ENCODE measurements at places on chromosomes 7 and 10.

GRCh38 chr7:16174253-16174652 lies 247.1 kb downstream of the CRPPA start:
- no peak for DNase-seq

GRCh38 chr7:3057066-3057420 lies 13.4 kb upstream of the CARD11 start:
- DNase-seq = no peak

DNA sequence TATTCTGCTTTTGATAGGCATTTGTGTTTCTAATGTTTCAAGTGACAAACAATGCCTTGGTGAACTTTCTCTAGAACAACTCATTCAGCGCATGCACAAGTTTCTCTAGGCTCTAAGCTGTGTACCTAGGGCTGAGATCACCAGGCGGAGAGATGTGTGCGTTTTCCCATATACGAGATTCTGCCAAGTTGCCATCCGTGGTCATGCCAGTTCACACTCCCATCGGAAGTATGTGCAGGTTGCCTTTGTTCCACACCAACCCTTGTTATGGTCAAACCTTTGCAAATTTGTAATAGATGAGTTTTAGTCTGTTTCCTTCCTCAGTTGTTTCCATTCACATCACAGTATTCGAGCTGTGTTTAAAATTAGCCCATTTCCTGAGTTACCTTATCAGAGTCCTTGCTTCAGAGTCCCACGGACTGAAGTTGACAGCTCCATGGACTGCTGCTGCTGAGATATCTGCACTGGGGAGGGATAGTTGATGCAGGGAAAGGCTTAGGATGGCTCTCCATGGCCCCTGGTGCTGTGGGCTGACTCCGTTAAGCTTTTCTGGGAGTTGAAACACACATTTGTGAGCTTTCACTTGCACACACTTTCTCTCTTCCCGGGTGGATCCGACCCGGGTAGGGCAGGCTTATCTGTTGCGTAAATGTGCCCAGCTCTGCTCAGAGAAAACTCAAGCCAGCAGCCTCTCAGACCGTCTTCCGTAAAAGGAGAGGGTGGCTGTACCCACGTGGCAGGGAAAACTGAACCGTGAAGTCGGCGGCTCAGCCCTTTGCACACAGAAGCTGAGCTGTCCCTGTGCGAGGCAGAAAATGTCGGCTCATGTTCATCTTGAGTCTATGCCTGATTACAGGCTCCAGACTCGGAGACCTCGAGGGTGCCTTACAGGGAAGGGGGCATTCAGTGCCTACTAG lies 49.4 kb downstream of the HK1 start:
- no peak for DNase-seq

GRCh38 chr7:2947058-2947780 lies 96.4 kb downstream of the CARD11 start:
- no peak for DNase-seq

Data from cortex of kidney (tissue), 1 donor.